Activated naive CD4-positive, alpha-beta T cell (primary cell): ENCODE measurements at places on chromosomes 6 and 20.

DNA sequence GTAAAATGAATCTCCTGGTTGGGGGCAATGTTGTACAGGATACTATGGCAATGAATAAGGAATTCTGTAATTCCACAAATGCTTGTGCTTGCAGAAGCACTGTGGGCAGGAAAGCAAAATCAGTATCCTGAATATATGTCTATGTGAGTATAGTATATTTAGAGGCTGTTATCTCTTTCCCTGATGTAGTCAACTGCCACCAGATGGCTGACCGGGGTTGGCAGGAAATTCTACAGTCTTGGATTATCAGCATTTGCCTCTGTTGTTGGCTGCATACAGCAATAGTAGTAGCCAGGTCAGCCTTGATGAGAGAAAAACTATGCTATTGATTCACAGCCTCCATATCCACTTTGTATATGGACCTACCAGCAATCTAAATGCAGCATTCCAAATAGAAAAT, 425.1 kb upstream of the JAG1 start:
- no peak for DNase-seq

DNA sequence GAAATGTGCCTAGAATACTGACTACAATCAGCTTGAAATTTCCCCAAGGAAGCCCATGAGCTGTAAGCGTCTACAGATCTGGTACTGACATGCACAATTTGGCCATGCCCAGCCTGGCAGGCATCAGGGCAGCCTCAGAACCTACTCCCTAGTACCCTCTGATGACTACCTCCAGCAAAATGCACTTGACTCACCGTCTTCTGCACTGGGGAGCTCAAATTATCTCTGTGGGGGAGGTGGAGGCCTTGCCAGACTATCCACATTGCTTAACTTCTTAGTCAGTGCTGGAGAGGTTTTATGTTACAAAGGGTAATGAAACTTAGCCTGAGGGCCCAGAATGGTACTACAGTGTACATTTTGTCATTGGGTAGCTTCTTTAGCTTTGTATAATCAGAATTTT, 126.0 kb upstream of the ADGRF1 start:
- no peak for DNase-seq

DNA sequence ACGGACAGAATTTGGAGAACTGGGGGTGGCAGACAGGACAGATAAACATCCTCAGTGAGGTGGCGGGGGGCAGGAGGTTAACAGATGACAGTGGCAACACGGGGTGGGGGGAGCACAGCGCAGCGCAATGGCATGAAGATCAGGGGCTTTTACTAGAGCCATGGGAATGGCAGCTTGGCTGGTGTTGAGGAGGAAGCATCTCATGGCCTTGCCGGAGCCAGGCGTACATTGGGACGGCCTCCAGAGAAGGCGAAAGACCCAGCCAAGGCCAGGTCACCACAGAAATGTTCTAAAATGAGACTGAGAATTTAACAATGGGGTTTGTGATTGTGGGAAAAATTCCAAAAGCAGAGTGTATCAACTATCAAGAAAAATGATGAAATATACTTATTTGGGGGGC, 173.0 kb downstream of the PRKN start:
- no peak for DNase-seq

DNA sequence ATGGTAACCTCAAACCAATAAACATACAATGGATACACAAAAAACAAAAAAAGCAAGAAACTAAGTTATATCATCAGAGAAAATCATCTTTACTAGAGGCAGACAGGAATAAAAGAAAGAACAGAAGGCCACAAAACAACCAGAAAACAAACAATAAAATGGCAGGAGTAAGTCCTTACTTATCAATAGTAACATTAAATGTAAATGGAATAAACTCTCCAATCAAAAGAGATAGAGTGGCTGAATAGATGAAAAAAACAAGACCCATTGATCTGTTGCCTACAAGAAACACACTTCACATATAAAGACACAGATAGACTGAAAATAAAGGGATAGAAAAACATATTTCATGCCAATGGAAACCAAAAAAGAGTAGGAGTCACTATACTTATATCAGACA, 81.3 kb upstream of the GJE1 start:
- DNase-seq: no peak

DNA sequence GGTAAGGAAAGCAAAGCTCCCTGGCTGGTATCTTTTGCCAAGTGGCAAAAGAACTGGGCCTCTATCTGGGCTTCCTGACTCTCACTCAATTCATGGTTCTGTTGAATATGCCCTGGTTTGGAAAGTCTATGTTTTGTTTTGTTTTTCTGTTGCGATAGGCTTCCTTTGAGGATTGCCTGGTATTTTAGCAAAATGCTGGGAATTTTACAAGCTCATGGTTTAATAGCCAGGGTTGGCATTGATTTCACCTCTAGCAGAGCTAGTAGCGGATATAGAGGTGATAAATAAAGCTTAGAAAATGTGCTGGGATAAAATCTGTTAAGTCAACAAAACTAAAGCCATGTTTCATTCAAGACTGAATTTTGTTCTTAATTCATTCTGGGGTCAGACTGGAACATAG, 109.9 kb downstream of the RNF144B start:
- no peak for DNase-seq

- no peak for DNase-seq
Measured at GRCh38 chr6:81768150-81768942, 15.9 kb upstream of the TENT5A start.

GRCh38 chr6:43120944-43121913, 45.1 kb downstream of the PTK7 start:
- DNase-seq: no peak

DNA sequence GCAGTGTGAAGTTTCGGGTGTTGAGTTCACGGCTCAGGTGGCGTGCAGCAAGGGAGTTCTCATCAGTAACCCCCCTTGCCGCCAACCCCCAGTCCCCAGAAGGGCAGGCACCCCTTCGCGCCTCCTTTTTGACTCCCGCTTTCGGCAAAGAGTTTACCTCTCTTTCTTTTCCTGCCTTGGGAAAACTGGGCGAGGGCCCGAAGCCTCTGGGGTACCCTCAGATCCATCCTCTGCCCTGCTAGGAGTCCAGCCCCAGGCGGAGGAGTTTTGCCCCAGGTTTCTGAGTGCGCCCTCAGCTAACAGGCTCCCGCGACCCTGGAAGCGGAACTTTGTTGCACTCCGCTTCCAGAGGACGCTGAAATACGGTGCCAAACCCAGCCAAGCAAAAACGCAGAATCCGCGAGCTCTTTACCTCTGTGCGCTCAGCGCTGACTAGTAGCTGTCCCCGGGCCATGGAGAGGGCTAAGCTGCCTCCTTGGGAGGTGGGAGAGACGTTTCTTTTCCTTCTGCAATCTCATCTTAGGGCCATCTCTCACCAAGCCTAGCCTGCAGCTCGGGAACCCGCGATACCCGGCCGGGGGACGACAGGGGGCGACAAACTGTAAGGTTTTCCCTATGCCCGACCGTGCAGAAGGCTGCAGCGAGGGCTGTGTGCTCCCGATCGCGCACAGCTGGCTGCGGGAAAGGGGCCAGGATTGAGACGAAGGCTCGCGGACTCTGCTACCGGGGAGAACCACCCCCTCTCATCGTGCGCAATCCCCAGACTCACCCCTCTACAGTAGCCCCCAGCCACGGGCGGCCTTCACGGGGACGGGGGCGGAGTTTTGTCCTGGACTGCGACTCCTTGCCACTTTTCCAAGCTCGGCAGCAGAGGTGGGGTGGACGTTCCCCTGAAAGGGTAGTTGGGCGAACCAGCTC, 2.7 kb upstream of the PAX1 start:
- DNase-seq: no peak

DNA sequence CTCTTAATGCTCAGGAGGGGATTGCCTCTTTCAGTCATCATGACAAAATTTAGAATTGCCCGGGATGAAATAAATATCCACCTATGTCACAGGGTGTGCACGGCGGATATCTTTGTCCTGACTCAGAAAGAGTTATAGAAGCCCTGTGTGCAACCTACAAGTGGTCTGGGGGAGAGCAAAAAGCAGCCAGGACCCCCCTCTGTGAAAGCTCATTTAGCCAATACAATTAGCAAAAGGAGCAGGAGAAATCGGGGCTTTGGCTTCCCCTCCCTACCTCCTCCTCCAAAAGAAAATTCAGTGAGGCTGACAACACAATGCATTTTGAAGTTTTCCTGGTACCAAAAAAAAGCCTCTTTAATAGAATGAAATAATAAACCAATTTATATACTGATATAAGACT, 21.8 kb downstream of the FOXA2 start:
- no peak for DNase-seq

DNA sequence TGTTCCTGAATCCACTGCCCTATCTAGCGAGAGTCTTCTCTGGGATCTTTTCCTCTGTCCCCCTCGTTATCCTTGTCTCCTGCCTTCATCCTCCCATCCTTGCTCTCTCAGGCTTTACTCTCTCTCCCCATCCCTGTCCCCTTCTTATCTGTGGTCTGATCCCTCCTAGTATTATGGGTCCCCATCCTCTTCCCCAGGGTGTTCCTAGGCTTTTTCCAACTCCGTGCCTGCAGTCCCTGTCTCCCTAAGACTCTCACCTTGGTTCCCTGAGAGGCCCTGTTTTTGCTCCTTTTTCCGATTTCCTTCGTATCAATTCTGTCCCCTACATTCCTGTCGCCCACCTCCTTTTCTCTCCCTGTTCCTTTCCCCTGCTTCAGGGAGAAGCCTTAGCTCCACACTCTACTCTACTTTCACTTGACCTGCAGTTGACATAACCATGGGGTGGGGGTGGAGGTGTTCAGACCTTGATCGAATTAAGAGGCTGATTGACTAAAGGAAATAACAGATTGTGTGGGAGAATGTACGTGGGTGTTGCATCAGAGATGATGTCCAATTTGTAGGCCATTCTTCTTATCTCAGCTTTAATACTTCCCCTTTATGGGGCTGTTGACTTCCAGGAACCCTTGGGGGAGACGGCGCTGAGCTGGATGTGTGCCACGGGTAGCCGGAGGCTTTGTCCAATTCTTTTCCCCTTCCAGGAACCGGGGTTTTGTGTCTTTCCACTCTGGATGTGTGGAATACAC, 905 bp downstream of the PPARD start:
- no peak for DNase-seq

DNA sequence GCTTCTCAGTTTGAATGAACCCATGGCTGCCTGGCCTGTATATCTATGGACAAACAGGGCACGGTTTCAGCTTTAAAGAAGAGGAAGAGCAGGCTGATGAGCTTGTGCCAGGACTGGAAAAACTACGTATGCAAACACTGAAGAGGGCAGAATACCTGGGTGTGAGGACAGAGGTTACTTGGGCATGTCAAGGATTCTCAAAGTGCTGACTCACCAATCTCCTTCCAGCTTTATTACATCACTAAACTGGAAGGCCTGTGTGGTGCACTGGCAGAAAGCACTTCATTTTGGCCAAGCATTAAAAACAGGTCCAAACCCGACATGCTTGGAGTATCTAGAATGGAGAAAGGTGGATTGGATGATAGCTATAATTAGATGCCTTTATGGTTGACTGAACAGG, 95.2 kb downstream of the GMPR start:
- DNase-seq: no peak

DNA sequence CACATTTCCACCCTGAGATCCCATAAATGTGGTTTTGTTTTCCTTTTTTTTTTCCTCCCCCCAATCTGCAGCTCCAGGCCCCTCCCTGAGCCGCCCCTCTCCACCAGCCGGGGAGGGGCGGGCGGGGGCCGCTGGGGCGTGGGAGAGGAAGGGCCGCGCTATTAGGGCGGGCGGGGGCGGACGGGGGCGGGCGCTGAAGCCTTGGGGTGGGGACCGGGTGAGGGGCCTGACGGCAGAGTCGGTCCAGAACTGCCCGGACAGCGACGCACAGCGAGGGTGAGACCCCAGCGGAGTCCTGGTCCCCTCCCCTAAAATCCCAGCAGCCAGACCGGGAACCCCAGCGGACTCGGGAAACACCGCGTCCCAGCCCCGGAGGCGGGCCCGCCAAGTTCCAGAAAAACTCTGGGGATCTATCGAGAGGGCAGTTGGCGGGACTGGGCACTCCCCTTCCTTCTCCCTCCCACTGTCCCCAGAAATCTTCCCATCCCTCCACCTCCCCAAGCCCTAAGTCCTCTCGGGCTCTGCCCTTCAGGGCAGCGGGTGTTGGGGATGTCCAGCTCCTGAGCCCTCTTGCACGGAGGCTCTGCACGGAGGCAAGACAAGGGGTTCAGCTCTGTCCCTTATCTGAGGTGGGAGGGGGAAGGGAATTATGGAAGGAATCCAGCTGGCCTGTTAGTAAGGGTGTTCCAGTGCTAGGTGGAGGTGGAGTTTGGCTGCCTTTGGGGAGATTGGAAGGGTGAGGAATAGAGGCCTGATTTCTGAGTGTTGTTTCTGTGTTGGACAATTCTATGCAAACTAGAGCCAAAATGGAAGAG, at the start of gene PRICKLE4:
TSS of gene PRICKLE4 (plus strand) at position 232 of the 815 bp plus-strand sequence. CDS start 2,692 bp downstream, outside the sequence.
- DNase-seq: no peak

DNA sequence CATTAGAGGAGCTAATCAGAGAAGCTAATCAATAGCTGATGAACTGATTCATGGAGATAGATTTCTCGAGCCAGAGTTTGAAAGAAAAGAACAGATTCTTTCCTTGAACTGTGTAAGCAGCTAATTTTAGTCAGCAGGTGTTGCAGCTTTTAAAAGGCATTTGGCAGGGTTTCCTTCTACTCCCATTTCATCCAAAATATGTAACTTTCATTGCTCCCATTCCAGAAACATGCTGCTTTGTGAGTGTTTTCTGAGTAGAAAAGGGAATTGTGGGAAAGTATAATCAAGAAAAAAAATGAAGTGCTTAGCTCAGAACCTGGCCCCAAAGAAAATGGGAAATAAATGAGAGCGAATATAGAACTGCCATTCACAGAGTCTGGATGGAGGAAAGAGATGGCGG, 20.8 kb downstream of the SLC35F1 start:
- DNase-seq: no peak

DNA sequence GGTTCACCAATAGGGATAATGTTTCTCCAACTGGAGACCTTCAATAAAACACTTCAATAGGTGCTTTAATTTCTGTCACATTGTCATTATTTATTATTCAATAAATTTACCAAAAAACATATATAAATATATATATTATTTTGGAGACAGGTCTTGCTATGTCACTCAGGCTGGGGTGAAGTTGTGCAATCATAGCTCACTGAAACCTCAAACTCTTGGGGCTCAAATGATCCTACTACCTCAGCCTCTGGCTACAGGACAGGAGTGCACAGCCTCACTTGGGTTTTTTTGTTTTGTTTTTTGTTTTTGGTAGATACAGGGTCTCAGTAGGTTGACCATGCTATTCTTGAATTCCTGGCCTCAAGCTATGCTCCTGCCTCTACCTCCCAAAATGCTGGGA, 9.9 kb downstream of the SMLR1 start:
- DNase-seq: no peak

DNA sequence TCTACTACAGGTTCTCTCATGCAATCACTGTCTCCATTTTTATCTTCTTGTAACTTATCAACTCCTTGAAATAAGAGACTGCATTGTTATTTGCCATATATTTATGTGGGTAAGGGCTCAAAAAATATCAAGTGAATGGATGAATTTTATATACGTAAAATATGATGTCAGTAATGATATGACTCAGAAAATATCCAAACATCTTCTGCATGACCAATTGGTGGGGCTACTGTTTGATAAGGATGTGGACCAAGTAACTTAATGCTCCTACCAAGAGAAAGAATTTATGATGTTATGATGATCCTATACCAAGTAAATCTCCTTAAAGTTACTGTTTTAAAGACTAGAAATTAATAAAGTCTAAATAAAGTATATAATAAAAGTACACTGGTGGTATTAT, 103.7 kb downstream of the OGFRL1 start:
- DNase-seq: no peak
